ENCODE measurements at places on chromosomes 12 and 14.

DNA sequence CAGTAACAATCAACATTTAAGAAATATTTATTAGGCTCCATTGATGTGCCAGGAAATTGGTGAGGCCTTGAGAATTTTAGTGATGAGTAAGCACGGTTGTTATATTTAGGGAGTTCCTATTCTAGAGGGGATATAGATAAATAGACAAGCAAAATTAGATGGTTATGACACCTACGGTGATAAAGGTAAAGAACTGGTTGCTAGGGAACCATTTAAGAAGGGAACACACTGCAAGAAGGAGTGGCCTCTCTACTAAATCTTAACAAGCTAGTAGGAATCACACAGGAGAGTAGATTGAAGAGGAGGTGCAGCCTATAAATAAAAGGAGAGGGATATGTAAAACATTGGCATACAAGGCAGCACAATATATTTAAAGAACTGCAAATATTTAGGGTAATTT is 155.2 kb downstream of the LRIG3 start:
- DNase-seq, result no peak

GRCh38 chr14:64979336-64980074 is 7.2 kb upstream of the FNTB start:
- no peak for DNase-seq

DNA sequence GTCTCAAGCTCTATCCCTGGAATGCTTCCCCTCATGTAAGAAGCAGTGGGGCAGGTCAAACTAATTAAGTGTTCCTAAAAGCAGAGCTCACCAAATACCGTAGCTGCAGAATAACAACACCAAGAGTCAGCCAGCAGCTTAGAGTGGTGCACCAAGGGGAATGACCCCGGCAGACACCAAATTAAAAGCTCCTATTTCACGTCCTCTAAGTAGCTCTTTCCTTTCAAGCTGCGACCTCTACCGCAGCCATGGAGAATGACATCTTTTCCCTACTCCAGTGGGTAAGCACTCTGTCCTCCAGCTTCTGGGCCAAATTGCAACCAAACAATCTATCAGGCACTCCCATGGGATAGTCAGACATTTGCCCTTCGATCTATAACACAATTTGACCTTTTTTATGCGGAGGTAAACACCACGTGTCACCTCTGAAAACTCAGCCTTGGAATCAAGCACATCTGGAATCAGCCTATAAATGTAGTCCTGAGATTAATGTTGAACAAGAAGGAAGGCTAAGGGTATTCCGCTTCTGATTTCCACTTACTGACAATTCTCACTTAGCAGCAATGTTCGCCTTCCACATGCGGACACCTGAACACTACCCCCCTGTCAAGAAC is 67.6 kb upstream of the CDKN3 start:
- DNase-seq, result peak; percentile 43

DNA sequence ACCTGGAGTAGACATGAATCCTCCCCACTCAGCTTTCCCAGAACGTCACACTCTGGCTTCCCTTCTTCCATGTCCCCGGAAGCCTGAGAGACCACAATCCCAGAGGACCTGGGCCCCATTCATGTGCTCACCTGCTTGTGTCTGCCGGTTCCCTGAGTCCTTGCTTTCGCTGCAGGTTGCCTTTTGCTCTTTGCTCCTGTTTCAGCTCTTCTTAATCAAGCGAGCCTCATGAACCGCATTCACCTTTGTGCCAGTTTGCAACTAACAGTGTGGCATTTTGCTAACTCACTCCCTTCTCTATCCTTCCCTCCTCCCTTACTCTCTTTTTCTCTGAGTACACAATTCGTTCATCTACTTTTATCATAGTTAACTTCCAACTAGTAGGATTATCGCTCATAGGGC is 23.1 kb downstream of the ENTPD5 start:
- no peak for DNase-seq

DNA sequence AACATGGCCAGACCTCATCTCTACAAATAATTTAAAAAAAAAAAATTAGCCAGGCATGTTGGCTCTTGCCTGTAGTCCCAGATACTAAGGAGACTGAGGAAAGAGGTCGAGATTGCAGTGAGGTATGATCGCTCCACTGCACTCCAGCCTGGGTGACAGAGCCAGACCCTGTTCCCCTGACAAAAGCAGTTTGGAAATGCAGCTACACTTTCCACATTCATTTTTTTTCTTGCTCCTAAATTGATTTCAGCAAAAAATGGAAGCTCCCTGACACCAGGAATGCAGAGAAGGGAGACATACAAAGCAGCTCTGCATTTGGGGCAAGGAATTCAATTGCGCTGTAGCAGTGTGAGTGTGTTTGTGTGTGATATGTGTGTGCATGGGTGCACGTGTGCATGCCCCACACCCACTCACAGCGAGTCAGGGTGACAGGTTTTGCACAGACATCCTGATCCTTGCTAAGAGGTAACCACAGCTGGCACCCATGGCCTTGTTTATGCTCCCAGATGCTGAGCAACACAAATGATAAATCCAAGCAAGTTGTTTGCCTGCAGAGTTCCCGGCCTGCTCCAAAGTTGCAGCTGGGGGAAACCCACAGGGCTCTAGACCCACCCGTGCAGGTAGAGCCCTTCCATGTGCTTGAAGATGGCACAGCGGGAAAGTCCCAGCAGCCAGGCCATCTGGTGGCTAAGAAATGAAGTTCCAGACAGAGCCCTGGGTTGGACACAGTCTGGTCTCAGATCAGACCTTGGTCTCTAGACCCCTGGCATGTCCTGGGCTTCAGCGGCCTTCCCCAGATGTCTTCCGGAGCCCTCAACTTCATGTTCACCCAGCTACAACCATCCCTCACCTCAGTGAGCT is 25.9 kb upstream of the BDKRB2 start:
- DNase-seq, result peak; percentile 42

DNA sequence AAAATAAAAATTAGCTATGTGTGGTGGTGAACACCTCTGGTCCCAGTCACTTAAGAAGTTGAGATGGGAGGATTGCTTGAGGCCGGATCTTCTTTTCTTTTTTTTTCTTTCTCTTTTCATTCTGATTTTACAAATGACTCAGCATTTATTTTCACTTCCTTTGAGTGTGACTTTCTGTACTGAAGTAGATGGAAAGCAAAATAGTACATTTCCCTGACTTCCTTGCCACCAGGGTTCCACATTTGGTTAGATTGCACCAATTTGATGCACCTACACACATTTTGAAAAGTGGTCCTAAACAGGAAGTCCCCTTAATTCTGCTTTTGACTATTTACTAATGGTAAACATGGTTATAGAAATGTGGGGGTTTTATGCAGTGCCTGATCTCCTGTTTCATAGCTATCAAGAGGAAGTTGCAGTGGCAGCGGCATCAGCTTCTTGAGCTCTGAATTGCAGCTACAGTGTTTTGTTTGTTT is 13.0 kb upstream of the LEMD3 start:
- peak; percentile 44 for DNase-seq

- DNase-seq, result no peak
These were observed 12.2 kb downstream of the COQ10A start for GRCh38 chr12:56278905-56279304.
